ENCODE measurements at places on chromosomes 12 and 14. TPM values are rescaled to one million over a fixed set of nuclear protein-coding genes. Genes with fewer than 3 reads are reported as not detected.

The A2ML1 gene
- total RNA-seq: under 0.01 TPM

The NFYB gene
- total RNA-seq: 22.4 TPM

DNA sequence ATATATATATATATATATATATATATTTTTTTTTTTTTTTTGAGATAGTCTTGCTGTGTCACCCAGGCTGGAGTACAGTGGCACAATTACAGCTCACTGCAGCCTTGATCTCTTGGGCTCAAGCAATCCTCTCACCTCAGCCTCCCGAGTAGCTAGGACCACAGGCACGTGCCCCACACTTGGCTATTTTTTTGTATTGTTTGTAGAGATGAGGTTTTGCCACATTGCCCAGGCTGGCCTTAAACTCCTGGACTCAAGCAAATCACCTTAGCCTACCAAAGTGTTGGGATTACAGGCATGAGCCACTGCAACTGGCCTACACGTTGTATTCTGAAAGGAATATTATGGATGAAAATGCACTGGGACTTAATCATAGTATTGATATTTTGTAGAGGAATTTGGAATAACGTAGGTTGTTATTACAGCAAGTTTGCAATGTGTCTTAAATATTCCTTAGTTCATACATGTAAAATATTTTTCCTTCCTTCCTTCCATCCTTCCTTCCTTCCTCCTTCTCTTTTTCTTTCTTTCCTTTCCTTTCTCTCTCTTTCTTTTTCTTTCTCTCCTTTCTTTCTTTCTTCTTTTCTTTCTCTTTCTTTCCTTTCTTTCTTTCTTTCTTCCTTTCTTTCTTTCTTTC, 862 bp downstream of the KLRB1 start:
- no peak for DNase-seq

GRCh38 chr12:121789800-121790728, 3.4 kb downstream of the RHOF start:
- no peak for DNase-seq

- DNase-seq: peak; percentile 38
Observed at GRCh38 chr14:105244334-105244733, 4.0 kb upstream of the BTBD6 start.

GRCh38 chr12:76208129-76208528, 123.6 kb upstream of the NAP1L1 start:
- DNase-seq: no peak

DNA sequence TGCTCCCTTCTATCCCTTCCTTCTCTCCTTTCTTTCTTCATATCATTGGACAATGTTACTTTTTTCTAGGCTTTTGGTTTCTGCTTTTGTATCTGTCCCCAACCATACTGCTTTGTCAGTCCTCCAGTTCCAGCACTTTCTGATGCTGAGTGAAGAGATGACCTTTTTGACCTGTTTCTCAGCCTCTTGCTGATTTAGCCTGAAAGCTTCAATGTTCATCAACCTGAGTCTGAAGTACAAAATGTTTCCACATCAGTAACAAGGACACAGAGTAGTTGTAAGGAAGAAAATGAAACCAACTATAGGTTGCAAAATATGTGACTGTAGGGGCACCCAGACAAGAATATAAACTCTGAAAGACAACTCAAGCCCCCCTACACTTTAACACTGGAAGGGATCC, 25.2 kb upstream of the AKAP6 start:
- no peak for DNase-seq
